ENCODE measurements at places on chromosomes 11 and 22.

DNA sequence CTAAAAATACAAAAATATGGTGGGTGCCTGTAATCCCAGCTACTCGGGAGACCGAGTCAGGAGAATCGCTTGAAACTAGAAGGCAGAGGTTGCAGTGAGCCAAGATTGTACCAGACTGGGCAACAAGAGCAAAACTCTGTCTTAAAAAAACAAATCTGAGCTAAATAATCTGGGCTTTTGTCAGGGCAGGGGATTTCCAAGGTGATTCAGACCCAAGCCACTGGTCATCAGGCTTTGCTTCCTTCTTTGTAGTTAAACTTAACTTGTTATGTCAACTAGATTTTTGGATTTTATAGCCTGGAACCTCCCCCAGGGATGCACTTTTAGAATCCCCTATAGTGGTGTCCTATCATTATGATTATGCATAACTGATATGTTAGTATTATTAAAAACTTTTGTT is 27.0 kb upstream of the SLC22A8 start:
- DNase-seq = no peak

- no peak for DNase-seq
Observed at GRCh38 chr11:87320123-87320522, 282.4 kb downstream of the TMEM135 start.

DNA sequence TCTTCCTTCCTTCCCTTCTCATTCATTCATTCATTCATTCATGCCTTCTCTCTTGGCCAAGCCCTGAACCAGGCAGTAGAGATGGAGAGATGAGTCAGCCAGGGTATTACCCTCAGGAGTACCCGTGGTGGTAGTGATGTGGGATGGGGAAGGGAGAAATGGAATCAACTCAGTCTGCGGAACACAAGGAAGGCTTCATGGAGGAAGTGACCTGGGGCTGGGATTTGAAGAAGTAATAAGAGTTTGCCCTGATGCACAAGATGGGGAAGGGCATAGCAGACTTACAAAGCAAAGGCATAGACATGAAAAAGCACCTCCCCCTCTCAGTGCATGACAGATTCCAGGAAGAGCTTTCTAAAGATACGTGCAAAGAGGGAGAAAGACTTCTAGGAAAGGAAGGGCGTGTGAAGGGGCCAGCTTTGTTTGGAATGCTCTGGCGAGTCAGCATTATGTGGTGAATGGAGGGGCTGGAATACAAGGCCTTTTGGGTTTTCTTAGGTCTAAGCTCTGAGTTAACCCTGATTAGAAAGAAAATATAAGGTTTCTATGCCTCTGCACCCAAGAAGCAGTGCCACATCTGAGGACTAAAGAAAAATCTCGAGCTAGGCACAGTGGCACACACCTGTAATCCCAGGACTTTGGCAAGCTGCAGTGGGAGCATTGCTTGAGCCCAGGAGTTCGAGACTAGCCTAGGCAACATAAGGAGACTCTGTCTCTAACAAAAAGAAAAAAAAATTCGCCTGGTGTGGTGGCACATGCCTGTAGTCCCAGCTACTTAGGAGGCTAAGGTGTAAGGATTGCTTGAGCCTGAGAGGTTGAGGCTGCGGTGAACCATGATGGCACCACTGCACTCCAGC is 36.4 kb upstream of the ACER3 start:
- DNase-seq = no peak

DNA sequence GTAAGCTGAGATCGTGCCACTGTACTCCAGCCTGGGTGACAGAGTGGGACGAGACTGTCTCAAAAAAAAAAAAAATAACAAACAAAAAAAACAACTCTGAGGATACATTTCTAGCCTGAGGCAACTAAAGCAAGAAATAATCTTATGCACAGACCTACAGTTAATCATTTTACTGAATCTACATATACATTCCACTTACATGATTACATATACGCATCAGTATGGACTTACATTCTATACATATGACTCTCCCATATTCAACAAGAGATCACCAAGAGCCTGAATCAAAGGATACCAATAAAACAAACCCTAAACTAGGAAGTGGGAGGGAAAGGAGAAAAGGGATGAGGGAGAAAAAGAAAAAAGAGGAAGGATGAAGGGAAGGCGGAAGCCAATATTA is 1.1 kb downstream of the ALG8 start:
- DNase-seq = no peak

- peak; percentile 53 for DNase-seq
Observed at GRCh38 chr11:126284829-126285228, 1.9 kb downstream of the TIRAP start.

DNA sequence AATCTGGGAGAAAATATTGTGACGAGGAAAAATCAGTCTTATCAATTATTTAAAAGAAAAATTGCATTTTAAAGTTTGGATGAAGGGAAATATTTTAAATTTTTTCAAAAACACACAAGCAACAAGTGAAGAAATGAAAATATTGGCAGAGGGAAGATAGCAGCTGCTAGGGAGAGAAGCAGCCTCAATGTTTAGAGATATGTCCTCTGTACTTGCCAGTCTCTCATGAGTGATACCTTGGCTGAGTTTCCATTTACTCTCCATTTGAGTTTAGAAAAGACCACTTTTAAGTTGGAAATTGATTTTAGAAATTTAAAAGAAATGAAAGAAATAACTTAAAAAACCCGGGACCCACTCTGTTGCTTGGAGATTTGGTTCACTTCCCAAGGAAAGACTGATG is 88.6 kb upstream of the DBX1 start:
- DNase-seq = no peak

DNA sequence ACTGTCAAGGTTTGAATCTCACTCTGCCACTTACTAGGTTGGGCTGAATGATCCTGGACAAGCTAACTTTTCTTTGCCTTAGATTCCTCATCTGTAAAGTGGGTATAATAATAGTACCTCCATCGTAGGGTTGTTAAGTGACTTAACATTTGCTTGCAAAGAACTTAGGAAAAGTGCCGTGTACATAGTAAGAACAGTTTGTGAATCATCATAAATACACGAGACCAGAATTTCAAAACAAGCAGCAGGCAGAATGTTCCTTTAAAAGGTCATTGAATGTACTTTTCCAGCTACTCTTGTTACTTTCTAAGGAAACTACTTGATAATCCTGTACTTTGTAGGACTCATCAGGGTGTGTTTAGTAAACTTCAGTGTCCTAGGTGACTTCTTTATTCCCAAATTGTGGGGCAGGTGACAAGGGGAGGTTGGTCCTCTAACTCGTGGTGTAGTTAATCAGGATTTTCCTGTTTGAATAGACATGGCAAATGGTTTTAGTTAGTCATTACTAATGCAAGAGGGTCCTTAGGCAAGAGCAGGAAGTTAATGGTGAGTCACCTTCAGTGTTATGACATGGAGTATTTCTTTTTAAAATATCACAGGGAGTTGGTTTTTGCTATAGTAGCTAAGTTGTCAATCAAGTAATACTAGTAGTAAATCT is 67.9 kb downstream of the YAP1 start:
- no peak for DNase-seq

- no peak for DNase-seq
Observed at GRCh38 chr11:133251841-133252240, 280.5 kb downstream of the OPCML start.

GRCh38 chr11:32375826-32376225 is 59.5 kb downstream of the WT1 start:
- no peak for DNase-seq

- no peak for DNase-seq
Observed at GRCh38 chr11:92500453-92500852, 275.8 kb downstream of the FAT3 start.

GRCh38 chr22:37731804-37732471 is 35.1 kb downstream of the TRIOBP start:
- DNase-seq = no peak

GRCh38 chr22:46951350-46951749 is 188.9 kb downstream of the TBC1D22A start:
- DNase-seq = no peak

GRCh38 chr11:66432597-66432996 is 6.1 kb downstream of the MRPL11 start:
- no peak for DNase-seq

GRCh38 chr22:39381009-39381755 is 18.4 kb upstream of the TAB1 start:
- DNase-seq = no peak

DNA sequence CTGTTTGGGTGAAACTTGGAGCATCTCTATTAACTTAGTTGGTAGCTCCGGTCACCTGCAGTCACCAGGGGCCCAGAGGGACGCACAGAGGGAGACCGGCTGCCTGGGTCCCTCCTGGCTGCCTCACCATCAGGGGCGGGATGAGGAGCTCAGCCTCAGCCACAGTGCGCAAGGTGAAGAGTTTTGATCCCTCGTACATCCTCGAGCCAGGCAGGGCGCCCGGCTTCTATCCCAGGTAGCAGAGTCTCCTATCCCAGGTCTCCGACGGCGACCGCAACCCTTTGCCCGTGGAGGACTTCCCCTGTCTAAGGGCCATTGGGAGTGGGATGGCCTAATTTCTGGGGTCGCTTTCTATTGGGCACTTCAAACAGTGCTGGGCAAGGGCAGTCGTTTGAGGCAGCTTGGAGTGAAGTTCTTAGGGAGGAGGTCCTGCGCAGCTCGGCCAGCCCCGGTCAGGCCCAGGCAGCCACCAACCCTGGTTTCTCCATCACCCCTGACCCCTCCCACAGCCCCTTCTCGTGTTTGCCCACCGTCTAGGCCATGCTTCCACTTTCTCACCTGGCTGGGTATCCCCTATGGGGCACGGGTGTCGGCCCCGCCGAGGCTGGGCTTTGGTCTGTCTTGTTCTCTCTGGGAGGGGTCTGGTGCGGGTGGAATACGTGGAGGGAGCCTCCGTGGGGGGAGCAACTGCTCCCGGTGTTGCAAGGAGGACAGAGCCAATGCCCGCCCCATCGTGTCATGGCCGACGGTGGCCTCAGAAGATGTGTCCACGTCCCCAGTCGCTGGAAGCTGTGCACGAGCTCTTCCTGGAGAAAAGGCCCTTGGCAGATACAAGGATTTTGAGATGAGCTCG is 3.6 kb upstream of the MRGPRG start:
- DNase-seq = no peak

- DNase-seq = no peak
Observed at GRCh38 chr22:26023104-26023775, 146.0 kb upstream of the SEZ6L start.

GRCh38 chr11:84794663-84795443 is 832.3 kb downstream of the DLG2 start:
- no peak for DNase-seq

GRCh38 chr11:28808771-28809170 is 700.6 kb downstream of the METTL15 start:
- no peak for DNase-seq

- DNase-seq = no peak
Observed at GRCh38 chr22:42152661-42153270, 22.2 kb upstream of the CYP2D6 start.

- DNase-seq = no peak
Observed at GRCh38 chr11:125720781-125721180, 25.3 kb upstream of the PATE1 start.

DNA sequence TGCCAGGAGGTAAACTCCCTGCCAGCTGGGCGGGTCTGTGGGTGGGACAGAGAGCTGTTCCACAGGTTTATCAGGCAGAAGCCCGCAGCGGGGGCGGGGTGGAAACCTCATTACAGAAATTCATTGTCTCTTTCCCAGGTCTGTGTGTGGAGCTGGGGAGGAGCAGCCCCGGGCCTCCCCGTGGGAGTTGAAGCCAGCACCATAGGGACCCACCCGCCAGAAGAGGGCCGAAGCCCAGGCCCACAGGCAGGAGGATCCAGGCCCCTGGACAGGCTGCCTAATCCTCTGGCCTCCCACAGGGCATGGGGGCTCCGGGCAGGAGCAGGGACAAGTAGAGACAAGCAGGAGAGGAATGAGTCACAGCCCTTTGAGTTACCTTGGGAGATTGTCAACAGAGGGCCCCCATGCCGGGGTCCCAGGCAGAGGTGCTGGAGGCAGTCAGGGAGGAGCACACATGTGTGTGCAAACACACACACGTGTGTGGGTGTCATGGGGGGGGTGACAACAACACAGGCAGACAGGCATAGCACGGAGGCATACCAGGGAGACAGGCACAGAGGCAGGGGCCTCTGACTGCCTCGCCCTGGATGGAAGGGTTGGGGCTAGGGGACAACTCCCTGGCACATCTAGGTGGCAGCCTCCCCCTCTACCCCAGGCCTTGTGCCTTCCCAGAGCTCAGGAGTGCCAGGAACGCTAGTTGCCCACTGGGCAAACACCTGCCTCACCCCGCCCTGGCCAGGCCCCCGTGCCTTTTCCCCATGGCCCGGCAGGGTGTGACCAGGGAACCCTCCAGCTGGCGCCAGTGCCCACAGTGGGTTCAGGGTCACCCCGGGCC is 1.4 kb downstream of the CDC42BPG start:
- no peak for DNase-seq

DNA sequence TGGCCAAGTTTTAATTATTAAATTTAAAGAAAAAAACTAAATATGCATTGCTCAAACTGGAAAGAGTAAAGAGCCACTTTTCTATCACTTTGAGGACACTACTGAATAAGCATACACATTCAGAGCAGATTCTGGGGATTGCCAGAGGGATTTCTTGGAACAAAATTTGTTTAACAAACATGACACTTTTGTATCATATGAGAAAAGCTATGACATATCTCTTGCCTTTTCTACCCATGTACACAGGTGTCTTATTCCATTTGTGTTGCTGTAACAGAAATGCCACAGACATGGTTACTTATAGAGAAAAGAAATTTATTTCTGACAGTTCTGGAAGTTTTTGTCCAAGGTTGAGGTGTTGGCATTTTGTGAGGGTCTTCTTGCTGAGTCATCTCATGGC is 13.5 kb upstream of the USP28 start:
- DNase-seq = no peak

DNA sequence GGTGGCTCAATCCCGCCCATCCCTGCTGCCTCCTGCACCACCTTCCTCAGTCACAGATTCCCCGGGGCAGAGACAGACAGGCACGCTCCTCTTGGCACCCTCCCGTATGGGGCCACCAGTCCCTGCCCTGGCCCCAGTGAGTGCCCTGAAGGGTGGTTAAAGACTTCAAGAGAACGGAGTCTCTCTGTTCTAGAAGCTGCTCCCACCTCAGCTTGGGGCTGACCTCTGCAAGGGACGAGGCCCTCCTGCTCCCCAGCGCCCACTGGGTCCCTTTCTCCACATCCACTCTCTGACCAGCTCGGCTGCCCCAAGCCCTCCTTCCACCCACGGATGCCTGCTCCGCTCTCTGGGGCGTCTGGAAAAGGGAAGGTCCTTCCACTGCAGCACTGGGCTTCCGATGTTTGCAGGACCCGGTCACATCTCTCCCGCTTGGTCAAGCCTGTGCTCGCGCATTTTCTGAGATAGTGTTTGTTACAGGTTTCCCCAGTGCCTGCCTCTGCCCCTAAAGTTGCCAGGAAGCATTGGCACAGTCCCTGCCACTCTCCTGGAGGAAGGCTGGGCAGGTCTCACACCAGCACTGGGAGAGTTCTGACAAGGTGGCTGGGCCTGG is 1487.9 kb downstream of the TBC1D22A start:
- DNase-seq = no peak

DNA sequence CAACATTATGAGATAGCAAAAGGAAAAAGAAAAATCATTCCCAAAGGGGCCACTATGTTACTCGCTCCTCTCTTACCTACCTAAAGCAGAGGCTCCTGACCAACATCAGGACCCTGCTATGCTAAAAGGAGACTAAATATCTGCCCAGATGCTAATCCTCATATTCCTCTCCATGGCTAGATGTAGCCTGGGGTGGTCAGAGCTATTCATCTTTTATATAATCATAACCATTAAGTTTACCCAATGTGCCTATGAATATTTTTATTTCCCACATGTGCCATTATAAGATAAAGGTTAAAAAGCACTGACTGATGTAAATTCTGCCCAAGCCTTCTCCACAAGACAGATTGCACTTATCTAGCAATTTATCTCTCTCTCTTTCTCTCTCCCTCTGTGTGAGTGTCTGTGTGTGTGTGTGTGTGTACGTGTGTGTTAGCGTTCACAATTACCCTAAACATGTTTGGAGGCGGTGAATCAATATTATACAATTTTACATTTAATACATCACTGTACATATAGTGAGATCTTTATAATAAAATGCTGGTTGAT is 41.2 kb upstream of the ANO5 start:
- no peak for DNase-seq
